Activated naive CD4-positive, alpha-beta T cell treated with anti-CD3 and anti-CD28 coated beads, Interleukin-2, amount 50 U/mL, for 16 hours (primary cell): ENCODE measurements at places on chromosomes 5 and 9.

- no peak for DNase-seq
These were observed 714 bp upstream of the IER5L start for GRCh38 chr9:129178568-129179382.

- DNase-seq = no peak
These were observed 24.3 kb downstream of the SPAAR start for GRCh38 chr9:35933550-35934067.

GRCh38 chr5:67483453-67484030, 286.9 kb upstream of the CD180 start:
- no peak for DNase-seq

GRCh38 chr5:181063514-181063913, 23.4 kb downstream of the BTNL9 start:
- no peak for DNase-seq

GRCh38 chr5:2748861-2749513, 2.5 kb downstream of the IRX2 start:
- no peak for DNase-seq

DNA sequence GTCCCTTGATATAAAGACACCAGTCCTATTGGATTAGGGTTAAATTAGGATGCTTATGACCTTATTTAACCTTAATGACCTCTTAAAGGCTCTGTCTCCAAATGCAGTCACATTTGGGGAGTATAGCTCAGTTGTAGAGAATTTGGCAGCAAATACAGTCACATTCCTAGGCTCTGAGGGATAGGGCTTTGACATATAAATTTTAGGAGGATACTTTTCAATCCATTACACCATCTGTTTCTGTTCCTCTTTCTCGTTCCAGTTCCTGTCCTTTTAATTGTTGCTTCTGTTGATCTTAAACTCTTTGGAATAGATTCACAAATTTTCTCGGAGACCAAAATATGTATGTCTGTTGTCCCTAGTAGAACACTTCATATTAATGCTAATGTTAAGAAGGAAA, 390.0 kb upstream of the PCSK5 start:
- no peak for DNase-seq

GRCh38 chr5:180126716-180127681, 55.4 kb upstream of the RNF130 start:
- DNase-seq = no peak

GRCh38 chr5:138753794-138754698, 821 bp downstream of the CTNNA1 start:
- peak; percentile 62 for DNase-seq

DNA sequence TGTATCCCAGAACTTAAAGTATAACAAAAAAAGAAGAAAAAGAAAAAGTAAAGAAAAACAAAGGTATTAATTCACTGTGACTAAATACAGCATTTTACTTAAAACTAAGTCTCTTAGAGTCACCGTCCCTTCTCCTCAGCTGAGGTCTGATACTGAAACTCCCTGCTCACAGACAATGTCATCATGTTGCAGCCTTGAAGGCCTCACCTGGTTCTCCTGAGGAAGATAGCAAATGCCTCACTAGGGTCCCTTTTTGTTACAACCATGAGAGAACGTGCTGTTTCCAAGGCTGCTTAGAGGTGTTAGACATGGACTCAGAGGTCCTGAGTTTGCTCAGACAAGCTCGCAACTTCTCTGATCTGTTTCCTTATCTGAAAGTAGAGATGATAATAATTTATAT, 357.2 kb downstream of the MTRR start:
- DNase-seq = no peak

DNA sequence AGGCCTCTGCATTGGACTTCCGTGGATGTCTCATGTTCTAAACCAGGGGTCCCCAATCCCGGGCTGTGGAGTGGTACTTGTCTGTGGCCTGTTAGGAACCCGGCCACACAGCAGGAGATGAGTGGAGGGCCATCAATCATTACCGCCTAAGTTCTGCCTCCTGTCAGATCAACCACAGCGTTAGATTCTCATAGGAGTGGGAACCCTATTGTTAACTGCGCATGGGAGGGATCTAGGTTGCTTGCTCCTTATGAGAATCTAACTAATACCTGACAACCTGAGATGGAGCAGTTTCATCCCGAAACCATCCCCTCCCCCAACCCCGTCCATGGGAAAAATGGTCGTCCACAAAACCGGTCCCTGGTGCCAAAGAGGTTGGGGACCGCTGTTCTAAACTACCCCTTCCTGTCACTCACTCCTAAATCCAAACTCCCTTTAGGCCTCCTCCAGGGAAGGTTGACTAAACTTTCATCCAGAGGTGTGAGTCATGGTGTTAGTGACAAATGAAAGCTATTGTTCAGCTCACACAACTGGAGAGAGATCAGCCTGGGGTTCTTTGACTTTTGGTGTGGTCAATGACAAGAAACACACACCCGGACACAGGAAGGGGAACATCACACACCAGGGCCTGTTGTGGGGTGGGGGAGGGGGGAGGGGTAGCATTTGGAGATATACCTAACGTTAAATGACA, 9.5 kb downstream of the KCNV2 start:
- no peak for DNase-seq

DNA sequence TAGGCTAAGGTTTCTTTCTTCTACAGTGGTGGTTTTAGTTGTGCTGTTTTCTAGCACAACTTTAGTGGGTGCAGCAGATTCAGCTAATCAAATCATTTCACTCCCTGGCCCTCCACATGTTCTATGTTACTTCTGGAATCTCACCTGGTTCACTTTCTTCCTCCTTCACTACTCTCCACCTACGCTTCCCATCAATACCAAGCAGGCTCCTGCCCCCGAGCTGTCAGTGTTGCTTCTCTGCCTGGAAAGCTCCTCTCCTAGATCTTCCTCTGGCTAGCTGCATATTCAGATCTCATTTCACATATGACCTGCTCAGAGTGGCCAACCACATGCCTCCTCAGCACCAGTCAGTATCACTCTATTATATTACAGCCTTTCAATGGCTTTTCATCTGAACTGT, 19.6 kb upstream of the GABRB2 start:
- DNase-seq = no peak

DNA sequence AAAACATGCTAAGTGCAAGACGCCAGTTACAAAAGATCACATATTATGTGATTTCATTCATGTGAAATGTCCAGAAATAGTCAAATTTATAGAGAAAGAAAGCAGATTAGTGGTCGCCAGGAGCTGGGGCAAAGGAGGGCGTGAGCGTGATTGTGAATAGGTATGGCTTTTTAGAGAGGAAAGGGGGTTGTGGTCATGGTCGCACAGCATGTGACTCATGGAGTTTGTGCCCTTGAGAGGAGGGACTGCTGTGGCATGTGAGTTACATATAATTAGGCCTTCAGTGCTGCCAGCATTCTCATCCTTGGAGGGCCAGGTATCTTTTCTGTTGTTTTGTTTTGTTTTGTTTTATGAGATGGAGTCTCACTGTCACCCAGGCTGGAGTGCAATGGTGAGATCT, 21.2 kb upstream of the MARCHF6 start:
- DNase-seq = no peak

DNA sequence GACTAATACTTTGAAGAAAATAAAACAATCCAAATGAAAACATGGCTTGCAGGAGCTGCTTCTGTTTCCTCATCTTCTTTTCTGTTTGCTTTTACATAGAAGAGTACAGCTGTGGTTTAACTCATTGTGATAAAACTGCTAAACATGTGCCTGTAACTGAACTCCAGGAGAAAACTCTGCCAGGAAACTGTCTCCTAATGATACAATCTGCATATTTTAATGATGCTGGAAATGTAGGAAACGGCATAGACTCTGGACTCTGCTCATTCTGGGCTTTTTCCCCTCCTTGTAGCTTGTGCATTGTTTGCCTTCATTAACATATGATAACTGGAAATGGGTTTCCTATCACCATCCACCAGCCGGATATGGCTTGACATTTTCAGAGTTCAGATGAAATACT, 813.3 kb upstream of the WWC1 start:
- no peak for DNase-seq

DNA sequence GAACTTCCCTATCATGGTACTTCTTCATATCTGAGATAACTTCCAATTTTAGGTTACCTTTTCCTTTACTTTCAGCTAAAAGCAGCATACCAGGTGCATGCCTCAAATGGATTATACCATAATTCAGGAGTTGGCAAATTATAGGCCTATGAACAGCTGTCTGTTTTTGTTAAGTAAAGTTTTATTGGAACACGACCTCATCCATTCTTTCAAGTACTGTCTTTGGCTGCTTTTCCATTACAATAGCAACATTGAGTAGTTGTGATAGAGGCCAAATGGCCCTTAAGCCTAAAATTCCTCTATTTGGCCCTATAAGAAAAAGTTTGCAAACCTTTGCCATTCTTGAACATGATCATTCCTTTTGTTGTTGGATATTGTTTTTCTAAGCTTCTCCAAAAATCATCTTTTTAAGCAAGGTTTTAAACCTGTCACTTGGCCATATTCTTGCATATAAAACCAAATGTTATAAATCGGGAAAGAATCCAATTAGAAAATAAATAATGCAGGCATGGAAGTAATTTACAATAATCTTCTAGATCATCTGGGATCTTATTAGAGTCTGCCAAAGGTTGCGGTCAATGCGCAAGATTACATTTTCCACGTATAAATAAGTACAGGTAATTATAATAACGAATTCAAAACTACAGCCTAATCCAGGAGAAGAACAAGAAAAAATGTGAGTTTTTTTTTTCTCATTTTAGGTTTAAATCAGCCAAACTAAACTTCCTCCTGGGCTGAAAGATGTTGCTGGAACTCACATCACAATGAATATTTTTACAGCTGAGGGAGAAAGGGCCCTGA, 226.5 kb upstream of the ANKRD55 start:
- no peak for DNase-seq

GRCh38 chr5:78003450-78003849, 227.3 kb upstream of the TBCA start:
- DNase-seq = no peak

- no peak for DNase-seq
These were observed 31.7 kb upstream of the NR3C1 start for GRCh38 chr5:143435210-143435657.

GRCh38 chr5:144405991-144406390, 235.3 kb downstream of the KCTD16 start:
- DNase-seq = no peak

- DNase-seq = peak; percentile 42
These were observed 17.7 kb downstream of the RALGDS start for GRCh38 chr9:133103183-133103986.

DNA sequence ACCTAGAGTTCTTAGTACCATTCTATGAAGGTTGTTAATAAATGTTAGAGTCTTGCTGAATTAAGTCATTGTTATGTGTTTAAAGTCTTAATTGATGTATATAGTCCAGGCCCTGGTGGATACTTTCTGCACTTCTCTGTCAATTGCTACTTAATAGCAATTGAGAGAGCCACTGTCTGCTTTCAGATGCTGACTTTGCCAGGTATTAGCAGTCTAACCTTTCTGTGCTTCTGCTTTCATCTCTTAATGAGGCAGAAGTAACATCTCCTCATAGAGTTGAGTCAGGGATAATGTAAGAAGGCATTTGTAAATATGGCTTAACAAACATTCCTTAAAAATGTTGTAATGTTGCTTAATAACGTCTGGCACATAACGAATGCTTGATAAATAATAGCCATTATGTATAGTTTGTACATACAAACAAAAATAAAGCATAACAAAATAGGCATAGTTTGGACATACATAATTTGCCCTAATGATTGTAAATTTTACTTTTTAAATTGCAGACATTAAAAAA, 28.3 kb downstream of the RASGRF2 start:
- no peak for DNase-seq

GRCh38 chr5:141680751-141681201, 1.3 kb downstream of the ARAP3 start:
- no peak for DNase-seq

GRCh38 chr9:33446946-33447798, at the start of gene AQP3:
AQP3 (minus strand) TSS chr9:33447593; CDS start chr9:33447530, 63 bp downstream.
- peak; percentile 68 for DNase-seq

- no peak for DNase-seq
These were observed 5.9 kb upstream of the ACO1 start for GRCh38 chr9:32378496-32378895.

DNA sequence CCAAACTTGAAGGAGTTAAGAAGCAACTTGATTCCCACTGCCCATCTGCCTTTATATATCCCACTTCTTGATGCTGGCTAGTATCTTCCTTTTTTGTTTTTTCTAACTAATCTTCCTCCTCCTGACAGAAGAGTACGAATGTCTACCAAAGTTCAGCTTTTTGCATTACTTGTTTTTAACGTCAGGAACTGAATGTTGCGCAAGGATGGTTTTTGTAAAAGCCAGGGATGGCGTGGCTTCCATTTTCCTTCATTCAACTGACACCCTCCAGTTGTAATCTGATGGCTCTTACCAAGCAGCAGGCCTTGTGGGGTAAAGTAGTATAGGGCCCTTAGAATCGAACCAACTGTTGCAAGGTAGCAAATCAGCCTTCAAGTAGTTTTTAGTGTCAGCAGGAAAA, 70.8 kb upstream of the GPR151 start:
- DNase-seq = no peak

GRCh38 chr9:133737774-133738639, at the start of gene SARDH:
SARDH (minus strand) TSS chr9:133738352; CDS start chr9:133734173, 4,179 bp downstream.
- peak; percentile 46 for DNase-seq

DNA sequence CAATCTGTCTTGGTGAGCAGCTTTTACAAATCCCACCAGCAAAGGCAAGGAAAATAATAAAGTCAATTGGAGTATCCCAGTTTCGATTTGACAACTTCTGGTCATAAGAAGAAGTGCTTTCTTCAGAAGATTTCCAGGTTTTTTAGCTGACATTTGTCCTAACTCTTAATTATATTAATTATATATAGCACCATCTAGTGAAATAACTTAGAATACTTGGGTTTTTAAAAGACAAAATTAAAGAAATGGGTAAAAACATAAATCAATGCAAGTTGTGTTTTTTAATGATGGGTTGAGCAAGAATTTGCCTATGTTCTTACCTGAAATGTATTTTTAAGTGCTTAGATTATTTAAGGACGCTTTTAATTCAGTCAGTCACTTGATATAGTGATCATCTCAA, 421.8 kb downstream of the ACTL7B start:
- DNase-seq = no peak

DNA sequence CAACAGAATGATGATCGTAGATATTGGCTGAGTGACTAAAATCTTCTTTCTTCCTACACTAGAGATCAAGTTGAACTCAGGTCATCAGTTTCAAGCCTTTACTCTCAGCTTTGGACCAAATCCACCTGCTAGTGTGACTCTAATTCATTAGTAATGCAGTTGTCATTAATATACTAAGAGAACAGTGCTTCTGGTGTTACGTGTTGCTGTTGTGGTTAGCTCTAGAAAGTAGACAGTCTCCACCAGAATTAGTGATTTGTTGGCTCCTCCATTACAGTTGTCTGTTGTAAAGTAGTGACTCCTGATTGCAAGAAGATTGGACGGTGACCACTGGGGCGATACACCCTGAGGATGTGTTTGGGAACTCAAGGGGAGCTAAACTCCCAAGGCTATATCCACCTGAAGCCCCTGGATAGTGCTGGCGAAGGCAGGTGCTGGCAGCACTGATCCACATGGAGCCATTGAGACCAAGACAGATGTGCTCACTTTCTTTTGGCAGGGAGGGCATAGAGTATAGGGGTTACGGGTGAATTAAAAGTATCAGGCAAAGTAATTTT, 3.1 kb downstream of the CAMK4 start:
- DNase-seq = peak; percentile 14

GRCh38 chr9:89481538-89481915, 16.4 kb downstream of the SEMA4D start:
- DNase-seq = no peak

GRCh38 chr5:7628248-7628647, 222.7 kb downstream of the CFAP90 start:
- DNase-seq = no peak

GRCh38 chr9:89734600-89735041, 129.8 kb downstream of the GADD45G start:
- no peak for DNase-seq

GRCh38 chr9:137156567-137157375, 13.1 kb downstream of the LRRC26 start:
- DNase-seq = peak; percentile 63
